ENCODE measurements at places on chromosomes 1 and 21.
A peak's percentile ranks its signal among the peaks of the same experiment; 100 is the strongest.

- peak; percentile 1 for DNase-seq
These were observed 4.5 kb downstream of the PLA2G2A start for GRCh38 chr1:19974822-19975416.

DNA sequence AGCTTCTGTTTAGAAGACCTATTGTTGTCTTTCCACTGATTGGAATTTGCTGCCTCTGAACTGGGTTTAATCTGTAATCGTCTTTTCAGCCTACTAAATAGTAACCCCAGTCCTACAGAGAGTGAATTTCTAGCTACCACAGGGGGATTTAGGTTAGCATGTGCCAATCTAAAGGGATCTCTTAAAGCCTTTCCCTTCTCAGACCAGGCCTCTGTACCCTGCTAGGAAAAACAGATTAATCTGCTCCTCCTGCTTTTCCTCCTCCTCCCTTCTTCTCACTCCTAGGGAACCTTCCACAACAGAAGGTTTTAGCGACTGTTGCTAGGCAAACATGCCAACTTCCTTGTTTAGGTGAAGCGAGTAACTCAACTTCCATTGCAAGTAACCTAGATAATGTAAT lies 1.3 kb upstream of the RC3H1 start:
- DNase-seq = no peak

DNA sequence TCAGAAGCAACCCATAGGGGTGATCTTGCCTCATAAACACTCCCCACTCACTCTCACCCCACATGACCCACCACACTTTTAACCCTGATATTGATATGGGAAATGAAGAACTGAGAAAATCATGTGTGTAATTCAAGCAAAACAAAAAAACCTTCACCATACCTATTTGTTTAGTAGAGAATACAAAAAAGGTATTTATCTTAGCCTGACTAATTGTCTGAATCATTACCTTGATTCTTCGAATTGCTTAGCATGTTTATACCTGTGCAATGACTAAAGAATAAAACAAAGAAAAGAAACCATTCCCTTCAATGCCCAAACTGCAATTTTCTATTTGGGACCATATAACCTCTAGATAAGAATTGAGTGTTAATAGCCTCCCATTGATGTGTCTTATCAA lies 1.8 kb downstream of the CLDN17 start:
- no peak for DNase-seq

- DNase-seq = no peak
These were observed 996.2 kb downstream of the AMY1C start for GRCh38 chr1:104745875-104746274.

DNA sequence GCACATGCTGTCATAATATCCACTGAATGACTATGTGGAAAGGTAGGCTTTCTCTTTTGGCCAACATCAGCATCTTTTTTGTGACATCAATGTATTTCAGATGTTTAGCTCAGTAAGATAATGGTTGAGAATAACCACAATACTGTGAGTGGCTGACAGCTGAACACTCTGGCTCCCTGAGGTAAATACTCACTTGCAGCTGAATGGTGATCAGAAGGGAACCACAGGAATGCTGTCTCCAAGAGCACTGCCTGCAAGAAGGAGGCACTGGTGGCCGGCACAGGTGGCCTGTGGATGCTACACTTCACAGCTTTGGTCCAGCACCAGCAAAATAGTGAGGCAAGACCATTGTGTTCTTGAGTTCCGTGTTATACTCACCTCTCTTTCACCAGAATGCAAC lies 118.7 kb upstream of the PPM1J start:
- DNase-seq = no peak

- peak; percentile 15 for DNase-seq
These were observed 99.1 kb upstream of the CTTNBP2NL start for GRCh38 chr1:112296908-112297307.

DNA sequence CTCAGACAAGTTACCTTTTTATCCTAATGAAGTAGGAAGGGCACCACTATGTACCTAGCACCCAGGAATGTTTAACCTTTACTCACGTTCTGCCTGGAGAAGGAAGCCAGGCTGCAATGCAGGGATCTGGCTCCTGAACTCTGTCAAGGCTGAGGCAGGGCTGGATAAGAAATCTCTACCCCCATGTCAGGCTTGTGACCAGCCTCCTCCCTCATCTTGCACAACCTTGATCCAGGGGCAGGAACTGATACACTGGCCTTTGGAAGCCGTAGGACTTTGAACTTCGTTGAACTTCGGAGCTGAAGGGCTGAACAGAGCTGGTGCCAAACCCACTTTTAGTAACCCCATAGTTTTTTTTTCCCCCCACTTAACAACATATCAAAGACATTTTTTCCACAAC lies 8.0 kb upstream of the AKR1A1 start:
- DNase-seq = no peak

- DNase-seq = no peak
These were observed 391.8 kb downstream of the DUSP10 start for GRCh38 chr1:221350091-221350490.

DNA sequence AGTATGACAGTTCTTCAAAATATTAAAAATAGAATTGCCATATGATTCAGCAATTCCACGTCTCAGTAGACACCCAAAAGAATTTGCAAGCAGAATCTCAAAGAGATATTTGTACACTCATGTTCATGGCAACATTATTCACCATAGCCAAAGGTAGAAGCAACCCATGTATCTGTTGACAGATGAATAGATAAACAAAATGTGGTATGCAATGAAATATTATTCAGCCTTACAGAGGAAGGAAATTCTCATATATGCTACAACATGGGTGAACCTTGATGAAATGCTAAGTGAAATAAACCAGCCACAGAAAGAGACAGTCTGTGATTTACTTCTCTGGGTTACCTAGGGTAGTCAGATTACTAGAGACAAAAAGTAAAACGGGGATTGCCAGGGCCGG lies 47.0 kb downstream of the NAV1 start:
- no peak for DNase-seq

GRCh38 chr1:98932184-98932583 lies 72.5 kb downstream of the PLPPR5 start:
- DNase-seq = no peak

GRCh38 chr1:68173283-68173935 lies 58.9 kb downstream of the WLS start:
- DNase-seq = peak; percentile 61

GRCh38 chr1:62774971-62775595 lies 8.8 kb upstream of the ATG4C start:
- no peak for DNase-seq

DNA sequence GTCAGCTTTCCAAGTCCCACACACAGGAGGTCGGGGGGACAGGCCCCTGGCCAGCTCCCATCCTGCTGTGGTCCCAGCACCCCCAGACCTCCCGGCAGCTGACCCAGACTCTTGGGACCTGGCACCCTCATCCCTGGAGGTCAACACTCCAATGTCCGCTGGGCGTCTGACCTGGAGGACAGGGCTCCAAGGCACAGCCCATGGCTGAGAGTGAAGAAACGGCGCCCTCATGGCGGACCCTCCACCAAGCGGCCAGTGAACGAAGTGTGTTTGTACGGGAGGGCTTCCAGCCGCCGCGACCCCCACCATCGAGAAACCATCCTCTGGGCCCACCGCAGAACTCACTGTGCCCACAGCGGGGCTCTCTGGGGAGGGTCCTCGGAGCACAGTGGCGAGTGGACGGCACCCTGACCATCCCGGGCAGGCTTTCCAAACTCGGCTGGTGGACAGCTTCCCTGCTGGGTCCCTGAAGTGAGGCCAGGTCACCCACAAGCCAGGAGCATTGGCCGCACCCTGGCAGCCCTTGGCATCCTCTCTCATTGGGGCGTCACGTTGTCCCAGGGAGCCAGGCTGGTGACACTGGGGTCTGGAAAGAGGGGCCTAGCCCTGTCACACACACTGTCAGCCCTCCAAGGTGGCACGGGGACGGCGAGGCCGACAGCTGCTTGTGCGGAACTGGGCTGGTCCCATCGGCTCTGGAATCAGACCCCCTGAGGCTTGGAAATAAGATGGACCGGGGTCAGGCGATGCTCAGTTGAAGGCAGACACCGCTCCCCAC lies 47.8 kb upstream of the COL6A2 start:
- DNase-seq = no peak

DNA sequence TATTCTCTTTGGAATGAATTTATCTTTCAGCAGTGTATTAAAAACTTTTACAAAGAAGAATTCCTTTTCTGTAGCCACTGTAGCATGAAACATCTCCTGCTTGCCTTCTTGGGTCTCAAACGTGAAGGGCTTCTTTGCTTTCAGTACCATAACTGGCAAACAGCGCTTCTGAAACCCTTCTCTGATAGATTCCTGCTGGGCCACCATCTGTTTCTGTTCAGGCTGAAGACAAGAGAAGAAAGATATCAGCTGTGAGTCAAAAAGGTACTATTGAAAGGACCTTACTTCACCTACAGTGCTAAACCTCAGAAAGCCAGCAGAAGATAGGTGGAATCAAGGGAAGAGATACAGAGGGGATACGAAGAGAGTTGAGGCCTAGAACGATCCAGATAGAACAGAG lies 10.5 kb downstream of the AIM2 start:
- no peak for DNase-seq

DNA sequence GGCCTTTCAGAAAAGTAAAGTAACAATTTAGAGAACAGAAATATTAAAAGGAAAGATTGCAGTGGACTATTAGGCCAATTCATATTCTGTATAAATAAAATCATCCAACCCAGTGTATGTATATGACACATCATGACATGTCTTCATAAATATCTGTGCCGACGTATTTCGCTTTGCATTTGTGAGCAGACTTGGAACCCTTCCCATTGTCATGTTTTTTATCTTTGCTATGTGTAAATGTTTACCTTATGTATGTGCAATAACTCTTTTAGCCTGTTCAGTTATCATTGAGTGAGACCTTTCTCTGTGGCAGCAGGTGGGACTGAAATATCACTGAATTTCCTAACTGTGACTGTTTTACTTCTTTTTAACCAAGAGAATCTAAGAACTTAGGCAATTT lies 58.0 kb upstream of the FAM3B start:
- no peak for DNase-seq

DNA sequence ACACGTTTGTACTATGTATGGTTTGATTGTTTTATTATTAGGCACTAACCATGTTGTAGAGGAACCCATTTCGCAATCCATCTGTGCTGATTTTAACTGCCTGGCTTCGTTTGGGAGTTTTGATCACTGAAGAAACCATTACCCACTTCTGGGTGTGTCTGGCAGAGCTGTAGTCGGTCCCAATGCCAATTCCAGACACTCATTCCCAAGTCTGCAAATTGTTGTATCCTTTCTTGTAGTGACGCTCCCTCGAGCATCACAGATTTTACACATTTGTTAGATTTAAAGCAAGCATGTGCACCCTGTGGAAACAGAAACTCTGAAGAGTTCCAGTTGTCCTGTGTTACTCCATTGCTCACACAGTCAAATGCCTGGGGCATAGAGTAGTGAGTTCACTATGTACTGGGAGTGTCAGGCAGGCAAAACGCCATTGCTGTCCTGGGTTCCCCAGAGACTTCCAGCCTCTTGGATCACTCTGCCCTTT lies 31.0 kb upstream of the EFCAB14 start:
- no peak for DNase-seq

DNA sequence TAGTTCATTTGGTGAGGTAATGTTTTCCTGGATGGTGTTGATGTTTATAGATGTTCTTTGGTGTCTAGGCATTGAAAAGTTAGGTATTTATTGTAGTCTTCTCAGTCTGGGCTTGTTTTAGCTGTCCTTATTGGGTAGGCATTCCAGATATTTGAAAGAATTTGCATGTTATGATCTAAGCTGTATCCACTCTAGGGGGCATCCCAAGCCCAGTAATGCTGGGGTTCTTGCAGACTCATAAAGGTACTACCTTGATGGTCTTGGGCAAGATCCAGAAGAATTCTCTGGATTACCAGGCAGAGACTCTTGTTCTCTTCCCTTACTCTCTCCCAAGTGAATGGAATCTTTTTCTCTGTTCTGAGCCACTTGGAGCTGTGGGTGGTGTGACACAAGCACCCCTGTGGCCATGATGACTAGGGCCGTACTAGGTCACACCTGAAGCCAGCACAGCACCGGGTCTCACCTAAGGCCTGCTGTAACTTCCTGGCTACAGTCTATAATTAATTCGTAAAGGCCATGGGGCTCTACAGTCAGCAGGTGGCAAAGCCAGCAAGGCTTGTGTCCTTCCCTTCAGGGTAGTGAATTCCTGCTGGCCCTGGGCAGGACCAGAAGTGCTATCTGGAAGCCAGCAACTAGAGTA lies 74.8 kb upstream of the PDE4B start:
- no peak for DNase-seq

DNA sequence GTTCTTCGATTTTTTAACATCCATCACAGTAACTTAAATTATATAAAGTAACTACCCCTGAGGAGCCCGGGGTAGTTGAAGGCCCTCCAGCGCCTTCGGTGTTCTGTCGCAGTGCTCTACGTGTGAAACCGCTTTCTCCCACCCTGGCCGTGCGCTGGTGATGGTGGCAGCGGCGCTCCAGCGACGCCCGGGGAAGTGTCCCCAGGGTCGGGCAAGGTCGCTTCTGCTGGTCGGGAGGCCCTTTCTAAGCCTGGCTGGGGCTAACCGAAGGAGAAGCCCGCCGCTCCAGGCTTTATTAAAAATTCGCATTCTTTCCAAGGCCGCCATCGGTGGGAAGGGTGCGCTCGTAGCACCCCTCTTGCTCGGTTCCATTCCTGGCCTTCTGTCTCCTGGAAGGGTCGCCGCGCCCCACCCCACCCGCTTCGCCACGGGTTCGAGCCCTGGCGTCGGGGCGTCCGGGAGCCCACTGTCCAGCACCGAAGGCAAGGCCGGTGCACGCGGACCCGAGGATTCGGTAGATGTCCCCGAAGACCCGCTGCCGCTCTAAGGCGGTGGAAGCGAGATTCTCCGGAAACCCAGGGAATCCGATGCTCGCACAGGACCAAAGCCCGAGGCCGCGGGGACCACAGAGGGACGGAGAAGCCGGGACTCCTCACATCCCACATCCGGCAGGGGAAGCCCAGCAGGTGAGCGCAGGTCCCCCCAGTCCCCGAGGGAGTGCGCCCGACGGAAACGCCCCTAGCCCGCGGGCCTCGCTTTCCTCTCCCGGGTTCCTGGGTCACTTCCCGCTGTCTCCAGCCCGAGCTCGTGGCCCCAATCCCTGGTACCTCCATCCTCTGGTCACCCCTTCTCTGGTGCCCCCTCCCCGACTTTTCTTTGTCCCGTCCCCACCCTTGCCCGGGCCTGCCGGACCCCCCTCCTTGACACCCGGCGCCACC lies 685 bp upstream of the RIPPLY3 start:
- no peak for DNase-seq

GRCh38 chr1:46455951-46456350 lies 33.7 kb upstream of the DMBX1 start:
- no peak for DNase-seq

GRCh38 chr1:43414634-43415223 lies 25.0 kb downstream of the SZT2 start:
- DNase-seq = peak; percentile 9

- no peak for DNase-seq
These were observed 61.2 kb upstream of the CASZ1 start for GRCh38 chr1:10857687-10858086.

- no peak for DNase-seq
These were observed 33.3 kb upstream of the TDRD10 start for GRCh38 chr1:154468535-154469250.
